ENCODE measurements at places on chromosomes 2 and 18. TPM values are rescaled to one million over a fixed set of nuclear protein-coding genes. Genes with fewer than 3 reads are reported as not detected.

DNA sequence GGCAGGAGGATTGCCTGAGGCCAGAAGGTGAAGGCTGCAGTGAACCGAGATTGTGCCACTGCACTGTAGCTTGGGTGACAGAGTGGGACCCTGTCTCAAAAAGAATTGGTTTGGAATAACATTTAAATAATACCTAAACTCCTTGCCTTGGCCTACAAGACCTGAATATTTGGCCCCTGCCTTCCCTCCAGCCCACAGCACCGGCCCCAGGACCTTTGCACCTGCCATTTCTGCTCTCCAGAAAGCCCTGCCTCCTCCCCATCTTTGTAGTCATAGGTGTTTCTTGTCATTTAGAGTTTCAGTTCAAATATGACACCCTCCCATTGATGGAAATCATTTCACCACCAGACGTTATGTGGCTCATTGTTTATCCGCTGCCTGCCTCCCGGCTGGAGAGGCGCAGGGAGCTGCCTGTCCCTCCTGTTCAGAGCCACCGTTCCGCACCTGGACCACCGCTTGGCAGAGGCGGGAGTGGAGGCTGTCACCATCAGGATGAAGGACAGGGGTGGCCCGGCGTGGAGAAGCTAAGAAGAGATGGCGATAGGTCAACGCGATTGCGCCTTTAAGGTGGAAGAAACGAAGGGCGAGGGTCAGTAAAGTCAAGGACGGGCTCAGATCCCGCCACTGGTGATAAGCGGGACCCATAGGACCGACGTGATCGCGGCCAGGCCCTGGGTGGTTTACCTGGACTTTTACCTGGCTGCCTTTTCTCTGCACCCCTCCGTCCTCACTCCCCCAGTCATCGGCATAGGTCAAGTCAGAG lies 638 bp upstream of the LPIN1 start:
- DNase-seq, result no peak

DNA sequence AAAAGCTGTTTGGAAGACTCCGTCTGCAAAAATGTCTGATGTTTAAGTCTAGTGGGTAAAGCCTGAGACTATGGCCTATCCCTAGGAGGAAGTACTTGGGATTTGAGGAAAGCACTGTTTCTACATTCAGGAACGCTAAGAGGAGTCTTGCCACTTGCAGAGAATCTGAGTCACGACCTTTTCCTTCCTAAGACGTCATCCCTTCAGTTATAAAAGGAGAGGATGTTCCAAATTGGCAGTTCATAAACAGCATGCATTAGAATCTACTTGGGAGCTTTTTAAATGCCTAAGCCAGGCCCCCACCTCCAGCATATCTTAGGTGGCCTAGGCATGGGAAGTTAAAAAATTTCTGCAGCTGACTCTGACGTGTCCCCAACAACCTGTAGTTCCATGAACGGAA lies 125.9 kb downstream of the TTC32 start:
- DNase-seq, result no peak

- peak; percentile 18 for DNase-seq
These were observed 156.6 kb upstream of the LHCGR start for GRCh38 chr2:48912110-48912509.

DNA sequence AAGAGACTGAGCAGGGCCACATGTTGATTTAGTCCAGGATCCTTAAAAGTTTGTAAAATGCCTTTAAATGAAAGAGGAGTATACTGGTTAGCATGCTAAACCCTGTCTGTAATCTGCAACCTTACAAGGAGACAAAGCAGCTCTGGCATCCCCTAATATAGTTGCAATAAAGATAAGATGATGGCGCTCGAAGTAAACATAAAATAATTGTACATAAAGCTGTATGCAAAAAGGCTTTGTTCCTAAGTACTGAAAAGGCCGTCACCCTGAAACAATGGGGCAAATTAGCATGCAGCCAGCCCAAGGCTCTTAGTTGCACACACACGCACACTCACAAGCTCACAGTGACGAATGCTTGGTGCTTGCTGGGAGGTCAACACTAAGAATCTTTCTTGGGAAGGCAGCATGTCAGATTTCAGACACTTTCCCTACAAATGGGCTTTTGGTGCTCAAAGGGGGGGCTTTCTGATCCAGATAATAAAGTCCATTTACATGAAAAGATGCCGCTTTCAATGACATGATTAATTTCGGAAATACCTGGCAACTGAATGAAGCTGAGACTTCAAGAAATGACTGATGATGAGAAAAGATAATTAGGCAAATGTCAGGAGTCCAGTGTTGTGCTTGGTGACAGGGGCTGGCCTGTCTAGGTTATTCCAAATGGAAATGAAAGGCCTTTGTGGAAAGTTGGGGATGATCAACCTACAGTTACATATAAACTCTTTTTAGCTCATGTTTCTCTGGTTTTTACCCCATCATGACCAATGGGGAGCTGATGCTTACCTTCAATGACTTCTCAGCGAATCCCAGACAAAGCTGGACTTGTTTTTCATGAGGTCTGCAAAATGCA lies 370.3 kb downstream of the MEIS1 start:
- no peak for DNase-seq

GRCh38 chr2:26757873-26758789 lies 6.0 kb upstream of the SLC35F6 start:
- DNase-seq, result no peak

- no peak for DNase-seq
These were observed 74.6 kb downstream of the ASB1 start for GRCh38 chr2:238501311-238501710.

DNA sequence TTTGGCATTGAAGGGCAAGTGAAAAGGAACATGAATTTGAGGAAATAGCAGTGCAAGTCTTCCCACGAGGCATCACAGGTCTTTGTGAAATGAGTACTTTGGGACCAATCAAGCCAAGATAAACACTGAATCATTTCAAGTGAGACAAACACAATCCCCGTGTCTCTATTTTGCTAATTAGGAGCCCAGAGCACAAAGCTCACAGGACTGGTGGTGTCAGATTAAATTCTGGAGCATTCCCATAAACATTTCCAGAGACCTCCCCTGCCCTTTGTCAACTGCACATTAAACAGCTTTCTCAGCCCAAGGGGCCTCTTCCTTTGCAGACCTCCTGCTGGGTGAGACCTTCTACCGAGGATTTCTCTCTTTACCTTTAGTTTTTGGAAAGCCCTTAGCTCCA lies 50.7 kb downstream of the DAPL1 start:
- peak; percentile 48 for DNase-seq

DNA sequence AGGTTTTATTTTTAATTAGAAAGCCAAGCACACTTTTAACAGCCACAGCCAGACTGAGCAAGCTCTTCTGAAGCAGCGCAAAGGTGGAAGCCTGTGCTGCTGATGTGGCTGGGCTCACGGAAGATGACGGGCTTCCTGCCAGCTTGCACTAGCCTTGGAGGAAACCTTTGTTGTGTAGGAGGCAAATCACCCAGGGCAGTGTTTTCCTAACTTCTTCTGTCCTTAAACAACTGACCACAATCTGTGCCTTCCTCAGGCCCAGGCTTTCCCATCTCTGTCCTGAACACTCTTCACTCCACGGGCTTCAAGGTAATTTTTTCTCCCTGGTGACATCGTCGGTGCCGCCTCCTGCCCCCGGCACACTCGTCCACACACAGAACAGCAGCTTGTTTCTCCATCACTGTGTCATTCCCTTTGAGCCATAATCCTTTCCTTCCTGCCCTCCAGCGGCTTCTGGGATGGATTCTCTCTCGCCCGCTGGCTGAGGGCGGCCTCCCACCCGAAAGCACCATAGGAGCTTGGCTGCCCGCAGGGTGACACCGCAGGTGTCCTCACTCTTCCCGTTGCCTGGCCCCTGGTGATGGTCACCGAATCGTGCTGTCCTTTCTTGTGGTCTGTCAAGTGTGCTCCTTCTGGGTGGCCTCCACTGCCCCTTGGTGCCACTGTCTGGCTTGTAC lies 31.1 kb upstream of the INHBB start:
- DNase-seq, result no peak

GRCh38 chr2:128323555-128323931 lies 4.9 kb upstream of the HS6ST1 start:
- DNase-seq, result peak; percentile 0

DNA sequence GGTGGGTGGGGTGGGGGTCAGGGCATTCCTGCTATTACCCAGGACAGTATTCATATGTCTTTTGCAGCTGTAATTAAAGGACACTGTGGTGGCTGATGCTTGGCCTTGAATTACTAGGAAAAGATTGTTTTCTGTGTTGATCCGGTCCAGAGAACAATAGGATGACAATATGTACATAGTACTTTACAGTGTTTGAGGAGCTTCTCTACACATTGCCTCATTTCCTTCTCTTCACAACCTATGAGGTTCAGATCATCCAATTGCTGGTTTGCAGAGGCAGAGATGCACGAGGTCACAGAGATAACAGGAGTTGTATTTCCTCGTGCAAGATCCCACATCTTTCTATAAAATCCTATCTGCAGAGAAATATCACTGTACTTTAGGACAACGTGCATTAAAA lies 119.5 kb downstream of the LIPG start:
- DNase-seq, result no peak

GRCh38 chr2:144701259-144701658 lies 181.3 kb upstream of the ZEB2 start:
- DNase-seq, result no peak

DNA sequence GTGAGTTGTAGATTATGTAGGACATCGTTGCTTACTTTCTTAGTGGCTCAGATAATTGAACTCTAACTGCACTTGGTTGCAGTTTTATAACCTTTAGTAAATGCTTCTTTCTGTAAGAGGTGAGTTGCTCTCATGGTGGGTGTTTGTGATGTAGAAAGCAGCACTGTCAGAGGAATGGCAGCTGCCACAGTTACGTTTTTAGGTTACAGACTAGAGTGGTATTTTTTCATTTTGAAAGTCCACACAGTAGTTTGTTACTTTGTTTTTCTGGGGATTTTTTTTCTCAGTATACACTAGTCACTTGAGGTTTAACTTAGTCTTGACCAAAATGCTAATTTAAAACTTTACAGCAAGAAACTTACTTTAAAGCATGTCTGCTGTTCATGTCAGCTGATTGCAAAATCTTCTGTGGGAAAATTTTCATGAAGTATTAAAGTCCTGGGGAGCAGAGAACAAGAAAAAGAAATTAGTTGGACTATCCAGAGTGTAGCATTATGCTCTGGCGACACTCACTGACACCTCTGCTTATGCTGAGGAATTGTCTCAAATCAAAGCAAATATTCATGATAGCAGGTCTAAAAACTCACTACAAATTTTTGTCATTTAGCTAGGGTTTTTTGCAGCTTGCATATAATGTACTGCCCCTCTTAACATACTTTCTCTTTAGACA lies 14.8 kb downstream of the AFTPH start:
- DNase-seq, result no peak

DNA sequence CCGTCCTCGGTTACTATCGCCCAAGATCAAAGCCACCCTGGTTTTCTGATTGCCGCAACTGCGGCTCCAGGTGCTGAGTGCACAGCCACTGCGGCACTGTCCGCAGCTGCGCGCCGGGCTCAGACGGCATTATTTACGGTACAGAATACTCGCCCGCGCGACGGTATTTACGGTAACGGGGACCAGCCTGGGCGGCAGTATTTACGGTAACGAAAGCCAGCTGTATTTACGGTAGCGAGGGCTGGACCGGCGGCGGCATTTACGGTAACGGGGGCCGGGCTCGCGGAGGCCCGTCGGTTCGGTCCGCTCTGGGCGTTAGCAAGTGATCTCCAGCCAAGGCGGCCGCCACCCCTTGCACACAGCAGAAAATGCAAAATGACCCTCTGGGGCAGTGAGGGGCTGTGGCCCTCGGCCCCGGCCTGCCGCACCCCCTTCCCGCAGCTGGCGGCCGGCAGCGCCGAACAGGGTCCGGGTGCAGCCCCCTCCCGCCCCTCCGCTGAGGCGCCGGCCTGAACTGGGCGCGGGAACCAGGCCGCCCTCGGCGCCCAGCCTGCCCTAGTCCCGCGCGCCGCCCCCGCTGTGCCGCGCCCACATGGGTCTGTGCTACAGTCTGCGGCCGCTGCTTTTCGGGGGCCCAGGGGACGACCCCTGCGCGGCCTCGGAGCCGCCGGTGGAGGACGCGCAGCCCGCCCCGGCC lies at the start of gene GNAL:
GNAL (plus strand) TSS at position 293 of the 697 bp plus-strand sequence; CDS start at position 593, 300 bp downstream.
- DNase-seq, result peak; percentile 91

DNA sequence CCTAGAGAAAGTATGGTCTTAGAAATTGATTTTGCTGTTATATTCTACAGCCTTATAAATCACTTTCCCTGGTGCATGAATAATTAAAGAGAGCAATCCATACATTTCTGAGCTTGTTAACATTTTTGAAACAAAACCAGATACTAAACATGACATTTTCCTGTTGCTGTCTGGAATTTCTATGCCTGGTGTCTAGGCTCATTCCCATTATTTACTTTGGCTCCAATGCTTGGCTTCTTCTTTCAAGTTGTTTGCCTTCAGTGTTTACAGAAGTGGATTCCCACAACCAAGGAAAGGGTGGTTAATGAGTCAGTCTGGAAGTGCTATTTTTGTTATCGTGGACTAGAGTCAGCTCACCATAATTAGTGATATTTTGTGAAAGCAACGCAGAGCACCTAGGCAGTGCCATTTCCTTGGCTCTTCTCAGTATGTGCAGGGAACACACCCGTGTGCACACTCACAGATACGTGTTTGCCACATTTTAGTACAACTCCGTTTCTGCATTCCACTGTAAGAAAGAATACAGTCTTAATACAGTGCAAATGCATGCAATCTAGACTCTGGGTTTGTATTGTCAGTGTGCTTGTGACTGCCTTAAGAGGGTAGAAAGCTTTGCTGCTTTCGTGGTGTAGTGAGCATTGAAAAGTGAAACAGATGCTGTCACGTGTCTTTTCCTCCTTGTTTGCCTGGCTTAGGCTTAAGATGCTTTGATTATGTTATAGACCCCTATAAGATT lies 185.0 kb upstream of the RASGRP3 start:
- DNase-seq, result peak; percentile 60

DNA sequence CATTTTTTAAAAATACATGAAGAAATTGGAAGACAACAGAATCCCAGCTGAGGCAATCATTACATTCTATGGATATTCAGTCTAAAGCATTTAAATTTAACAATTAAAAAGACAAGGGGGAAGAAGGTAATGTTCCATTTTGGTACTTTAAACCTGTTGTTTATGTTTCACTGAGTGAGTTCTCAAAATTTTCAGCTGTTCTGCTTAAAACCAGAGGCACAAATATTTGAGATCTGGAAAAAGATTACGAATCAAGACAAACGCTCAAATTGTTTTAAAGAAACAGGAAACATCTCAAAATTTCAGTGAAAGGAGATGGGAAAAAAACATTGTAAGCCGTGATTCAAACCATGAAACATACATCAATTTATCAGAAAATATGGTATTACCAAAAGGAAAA lies 656.2 kb upstream of the CHAC2 start:
- no peak for DNase-seq

- DNase-seq, result no peak
These were observed 125.5 kb downstream of the MARCHF4 start for GRCh38 chr2:216246766-216247165.

- no peak for DNase-seq
These were observed 77.7 kb downstream of the SH3RF3 start for GRCh38 chr2:109206569-109207146.

Gene TMEM169
- 1.4 TPM for total RNA-seq

Gene TNP1
- total RNA-seq, result not detected

Gene EFR3B
- total RNA-seq, result 6.1 TPM

Gene PROKR1
- 1.0 TPM for total RNA-seq

Gene ADCYAP1
- total RNA-seq, result 3.7 TPM
